ENCODE measurements at places on chromosomes 7 and 10.

DNA sequence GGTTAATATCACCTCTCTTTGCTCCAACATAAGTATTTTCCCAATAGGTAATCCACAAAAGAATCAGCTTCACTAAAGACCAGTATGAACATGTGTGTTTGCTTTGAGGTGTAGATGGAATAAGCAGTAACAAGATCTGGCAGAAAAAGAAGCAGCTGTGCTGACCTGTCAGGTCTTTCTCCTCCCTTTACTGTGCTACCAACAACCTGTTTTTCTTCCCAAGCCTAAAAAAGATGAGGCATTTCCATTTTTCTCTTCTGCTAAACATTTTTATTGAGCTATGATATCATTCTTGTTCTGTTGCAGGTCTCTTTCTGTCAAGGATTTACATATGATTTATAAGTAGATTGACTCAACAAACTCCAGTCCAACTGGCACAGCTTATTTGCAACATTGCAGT is 315.2 kb upstream of the GLI3 start:
- no peak for DNase-seq

DNA sequence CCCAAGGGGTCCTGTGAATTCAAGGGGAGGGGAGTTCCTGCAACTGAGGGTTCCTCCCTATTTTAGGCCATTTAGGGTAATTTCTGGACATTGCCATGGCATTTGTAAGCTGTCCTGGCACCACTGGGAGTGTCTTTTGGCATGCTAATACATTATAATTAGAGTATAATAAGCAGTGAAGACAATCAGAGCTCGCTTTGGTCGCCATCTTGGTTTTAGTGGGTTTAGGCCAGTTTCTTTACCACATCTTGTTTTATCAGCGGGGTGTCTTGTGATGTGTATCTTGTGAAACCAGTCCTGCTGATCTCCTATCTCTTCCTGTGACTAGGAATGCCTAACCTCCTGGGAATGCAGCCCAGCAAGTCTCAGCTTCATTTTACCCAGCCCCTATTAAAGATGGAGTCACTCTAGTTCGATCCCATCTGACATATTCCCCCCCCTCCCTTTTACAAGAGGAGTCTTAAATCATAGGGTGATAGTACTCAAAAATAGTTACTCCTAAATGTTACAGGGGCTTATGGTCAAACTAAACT is 43.2 kb downstream of the SVOPL start:
- no peak for DNase-seq

DNA sequence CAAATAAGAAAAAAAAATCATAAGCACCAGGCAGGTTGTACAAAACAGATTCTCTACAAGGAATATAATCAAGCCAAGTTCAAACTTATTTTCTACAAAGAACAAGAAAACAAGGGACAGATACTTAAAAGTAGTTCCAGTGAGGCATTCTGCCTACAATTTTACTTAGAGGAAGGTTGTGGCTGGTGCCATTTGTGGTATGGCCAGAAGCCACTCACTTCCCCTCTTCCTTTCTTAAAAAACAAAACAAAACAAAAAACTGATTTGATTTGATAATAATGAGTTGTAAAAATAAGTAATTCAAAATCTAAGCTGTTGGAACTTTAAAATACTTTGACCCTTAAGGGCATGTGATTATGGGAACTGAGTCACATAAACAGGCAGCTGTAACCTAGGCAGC is 420.6 kb downstream of the CALN1 start:
- no peak for DNase-seq

- DNase-seq, result no peak
Observed at GRCh38 chr10:4351723-4352413, 474.1 kb upstream of the AKR1E2 start.

DNA sequence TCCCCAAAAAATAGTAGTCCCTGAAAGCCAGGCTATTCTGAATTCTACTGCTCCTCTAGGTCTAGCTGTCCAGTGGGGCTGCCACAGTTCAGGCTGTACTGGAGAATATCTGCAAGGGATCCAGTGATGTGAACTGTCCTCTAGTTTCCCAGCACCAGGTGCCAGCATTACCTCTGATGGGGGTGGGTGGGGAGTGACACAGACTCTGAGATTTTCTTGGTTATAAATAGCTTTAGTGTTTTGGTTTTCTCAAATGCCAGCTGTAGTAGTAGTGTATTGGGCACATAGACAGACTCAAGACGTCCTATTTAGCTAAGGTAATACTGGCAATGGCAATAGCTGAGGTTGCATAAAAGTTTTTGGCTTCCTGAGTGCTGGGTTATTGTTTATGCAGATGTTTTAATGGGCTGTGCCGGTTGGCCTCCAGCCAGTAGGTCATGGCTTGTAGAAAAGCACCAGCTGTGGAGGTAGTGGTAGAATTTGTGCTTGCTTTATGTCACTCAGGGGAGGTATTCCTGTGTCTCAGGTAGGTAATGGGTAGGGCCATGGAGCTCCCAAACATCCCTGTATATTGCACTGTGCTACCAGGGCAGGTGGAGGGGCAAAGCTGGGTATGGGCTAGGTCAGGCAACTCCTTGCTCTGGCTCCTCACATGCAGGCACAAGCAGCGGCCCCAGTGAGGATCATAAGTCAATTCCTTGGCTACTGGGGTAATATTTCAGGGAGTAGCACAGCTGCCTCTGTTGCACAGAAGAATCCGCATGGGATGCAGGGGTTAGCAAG is 338.7 kb upstream of the LRRTM3 start:
- no peak for DNase-seq

DNA sequence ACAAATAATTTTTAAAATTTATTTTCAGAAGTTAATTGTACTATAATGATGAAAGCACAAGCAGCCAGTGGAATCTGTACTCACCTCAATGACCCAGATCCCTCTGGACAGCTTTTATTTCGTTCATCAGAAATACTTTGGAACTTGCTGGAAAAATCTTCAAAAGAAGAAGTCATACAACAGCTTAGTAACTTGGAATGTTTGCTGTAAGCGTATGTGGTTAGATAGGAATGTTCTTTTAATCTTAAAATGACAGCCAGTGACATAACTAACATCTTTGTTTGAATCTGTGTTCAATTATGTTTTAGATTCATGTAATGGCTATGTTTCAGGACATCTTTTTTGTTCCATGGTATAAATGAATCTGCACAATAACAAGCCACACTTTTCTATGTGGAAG is 26.8 kb downstream of the CFAP69 start:
- DNase-seq, result no peak

DNA sequence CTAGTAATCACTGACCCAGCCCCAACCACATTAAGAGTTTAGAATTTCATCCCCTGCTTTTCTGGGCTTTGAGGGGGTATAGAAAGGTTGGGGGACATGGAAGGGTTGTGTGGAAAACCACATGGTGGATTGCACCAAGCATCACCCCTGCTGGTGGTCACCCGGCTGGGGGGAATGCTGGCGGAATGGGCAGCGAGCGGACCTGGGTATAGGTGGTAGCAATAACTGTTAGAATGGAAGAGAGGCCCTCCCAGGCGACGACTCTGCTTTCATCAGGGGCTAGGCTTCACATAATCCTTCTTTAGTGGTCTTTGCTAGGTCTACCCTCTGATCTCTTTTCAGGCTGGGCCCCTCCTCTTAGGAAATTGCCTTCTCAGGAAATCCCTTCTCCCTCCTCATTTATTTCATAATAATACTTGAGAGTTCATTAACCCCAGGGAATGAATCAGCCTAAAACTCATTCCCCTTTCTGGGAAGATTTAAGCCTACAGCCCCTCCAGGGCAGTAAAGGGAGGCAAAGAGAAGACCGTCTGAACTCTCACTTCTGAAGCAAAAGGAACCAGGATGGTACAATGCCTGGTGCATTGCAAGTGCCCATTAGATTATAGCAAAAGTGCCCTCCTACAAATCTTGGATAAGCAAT is 90.7 kb upstream of the LEP start:
- DNase-seq, result no peak

DNA sequence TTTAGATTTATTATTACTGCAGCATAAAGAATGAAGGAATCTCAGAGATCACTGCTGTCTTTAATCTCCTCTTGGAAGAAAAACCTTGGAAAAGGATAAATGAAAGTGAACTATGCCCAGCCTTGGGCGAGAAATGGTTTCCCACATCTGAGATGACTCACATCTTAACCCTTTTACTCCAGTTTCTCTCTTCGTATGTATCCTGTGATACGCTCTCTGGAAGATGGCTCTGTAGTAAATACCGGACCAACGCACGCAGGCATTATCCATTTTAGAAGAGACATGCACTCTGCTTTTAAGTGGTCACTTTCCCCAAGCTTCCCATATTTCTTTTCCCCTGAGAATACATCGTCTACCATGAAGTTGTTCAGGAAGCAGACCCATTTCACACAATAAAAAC is 207.3 kb upstream of the BMPER start:
- no peak for DNase-seq

DNA sequence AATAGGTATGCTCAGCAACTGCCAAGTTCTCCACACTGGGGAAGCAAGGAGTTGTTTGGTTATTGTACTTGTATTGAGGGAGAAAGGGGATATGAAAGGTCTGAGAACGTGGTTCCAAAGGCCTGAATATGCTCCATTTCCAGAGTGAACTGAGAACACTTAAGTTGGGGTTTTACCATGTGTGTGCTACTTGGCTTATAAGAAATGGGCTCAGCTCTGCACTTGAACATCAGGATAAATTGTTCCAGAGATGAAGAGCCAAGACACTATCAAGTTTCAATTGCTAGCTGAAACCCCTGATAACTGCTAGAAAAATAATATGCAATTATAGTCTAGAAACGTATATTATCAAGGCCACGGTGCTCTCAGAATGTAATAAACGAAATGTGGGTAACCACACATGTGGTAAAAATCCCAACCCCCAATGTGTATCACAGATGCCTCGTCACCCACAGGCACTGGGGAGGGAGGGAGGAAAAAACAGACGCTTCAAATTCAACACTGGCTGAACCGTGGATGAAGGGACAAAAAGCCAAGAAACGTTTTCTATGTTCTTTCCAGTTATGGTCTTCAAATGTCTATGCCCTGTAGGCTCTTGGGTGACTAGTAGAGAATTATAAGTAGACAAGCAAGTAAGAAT is 16.3 kb downstream of the ELMO1 start:
- no peak for DNase-seq

DNA sequence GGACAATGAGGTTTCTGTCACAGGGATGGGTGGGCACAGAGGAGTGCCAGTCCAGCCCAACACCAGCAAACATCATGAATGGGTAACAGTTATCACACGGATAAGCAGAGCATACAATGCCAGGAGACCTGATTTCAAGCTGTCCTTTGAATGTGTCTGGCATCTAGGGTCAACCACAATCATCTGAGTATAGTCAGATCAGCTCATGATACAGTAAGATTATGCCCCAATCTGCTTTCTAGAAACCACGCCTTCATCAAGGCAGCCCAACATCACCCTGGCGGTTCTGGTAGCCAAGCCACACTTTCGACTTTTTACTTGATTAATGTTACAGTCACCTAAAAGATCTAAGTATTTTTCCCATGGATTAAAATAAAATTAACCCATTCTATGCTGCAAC is 10.5 kb downstream of the FAM171A1 start:
- no peak for DNase-seq

- DNase-seq, result no peak
Observed at GRCh38 chr7:116443101-116443523, 56.4 kb upstream of the CAV2 start.

DNA sequence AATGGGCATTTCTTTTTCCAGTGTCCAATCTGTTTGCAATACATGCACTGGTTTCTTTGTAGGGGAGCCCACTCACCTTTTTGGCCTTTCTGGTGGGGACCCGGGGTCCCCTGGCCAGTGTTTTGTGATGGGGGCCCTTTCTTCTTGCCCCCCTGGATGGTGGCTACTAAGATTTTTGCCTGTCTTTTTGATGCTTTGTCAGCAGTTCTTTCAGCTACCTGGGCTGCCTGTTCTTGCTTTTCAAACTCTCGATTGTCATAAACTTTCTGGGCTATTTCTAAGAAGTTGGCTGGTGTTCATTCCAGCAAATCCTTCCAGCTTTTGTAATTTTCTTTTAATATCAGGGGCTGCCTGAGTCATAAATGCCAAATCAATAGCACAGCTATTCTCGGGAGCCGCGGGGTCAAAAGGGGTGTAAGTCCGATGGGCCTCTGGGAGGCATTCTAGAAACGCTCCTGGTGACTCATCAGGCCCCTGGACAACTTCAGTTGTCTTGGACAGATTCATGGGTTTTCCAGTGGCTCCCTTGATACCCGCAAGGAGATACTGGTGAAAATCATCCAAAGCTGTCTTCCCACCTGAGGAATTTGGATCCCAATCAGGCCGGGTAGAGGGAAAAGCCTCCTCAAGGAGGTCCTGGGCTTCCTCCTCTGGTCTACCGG is 79.0 kb downstream of the PRR15 start:
- no peak for DNase-seq

- no peak for DNase-seq
Observed at GRCh38 chr7:134193240-134193639, 66.1 kb downstream of the LRGUK start.

DNA sequence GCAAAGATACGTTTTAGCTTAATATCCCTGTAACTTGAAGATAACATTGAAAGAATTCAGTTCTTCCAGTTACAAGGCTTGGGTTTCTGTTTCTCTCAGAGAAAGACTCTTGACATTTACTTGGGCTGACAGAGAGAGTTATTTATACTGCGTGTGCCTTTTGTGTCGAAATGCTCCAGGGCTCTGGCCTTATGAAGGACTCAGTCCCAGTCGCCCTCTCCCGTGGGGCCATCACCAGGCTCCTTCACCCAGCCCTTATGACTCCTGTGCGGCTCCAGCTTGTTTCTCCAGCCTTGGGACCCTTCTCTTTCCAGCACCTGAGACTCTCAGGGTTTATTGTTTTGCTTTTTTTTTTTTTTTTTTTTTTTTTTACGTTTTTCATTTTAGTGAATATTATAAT is 242.3 kb upstream of the DKK1 start:
- DNase-seq, result no peak

DNA sequence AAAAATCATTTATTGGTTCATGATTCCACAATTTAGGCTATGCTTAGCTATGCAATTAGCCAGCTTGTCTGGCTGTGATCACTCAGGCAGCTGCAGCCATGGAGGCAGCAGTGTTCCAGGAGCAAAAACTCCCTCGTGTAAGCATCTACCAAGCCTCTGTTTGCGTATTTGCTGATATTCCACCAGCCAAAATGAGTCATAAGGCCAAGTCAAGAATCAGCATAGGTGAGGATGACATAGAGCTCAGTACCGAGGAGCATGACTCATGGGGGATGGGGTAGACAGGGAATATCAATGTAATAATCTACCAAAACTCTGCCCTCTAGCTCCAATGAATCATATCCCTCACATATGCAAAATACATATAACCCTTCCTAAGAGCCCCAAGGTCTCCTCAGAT is 63.3 kb downstream of the IMMP2L start:
- DNase-seq, result no peak

GRCh38 chr7:142158736-142159496 is 47.4 kb downstream of the MGAM2 start:
- no peak for DNase-seq

DNA sequence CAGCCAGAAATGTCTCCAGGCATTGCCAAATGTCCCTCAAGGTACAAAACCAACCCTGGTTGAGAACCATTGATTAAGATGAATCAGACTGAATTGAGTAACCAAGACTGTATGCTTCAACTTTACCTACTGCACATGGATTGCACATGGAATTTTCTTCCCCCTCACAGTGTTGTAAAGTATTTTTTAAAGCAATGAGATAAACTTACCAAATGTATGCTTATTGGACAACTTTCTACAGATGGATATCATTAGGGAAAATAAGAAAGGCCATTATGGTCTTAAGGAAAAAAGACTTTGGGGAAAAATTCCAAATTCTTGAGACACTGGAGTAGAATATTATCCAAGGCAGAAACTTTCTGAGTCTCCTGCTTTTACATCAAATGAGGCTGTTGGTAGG is 20.9 kb upstream of the MTPN start:
- DNase-seq, result no peak

Data from SIG-M5 (cell line).